NCI-H2081 treated with DMSO at 0.1 percent for 48 hours (cell line): ENCODE measurements at places on chromosomes 12 and 14.

DNA sequence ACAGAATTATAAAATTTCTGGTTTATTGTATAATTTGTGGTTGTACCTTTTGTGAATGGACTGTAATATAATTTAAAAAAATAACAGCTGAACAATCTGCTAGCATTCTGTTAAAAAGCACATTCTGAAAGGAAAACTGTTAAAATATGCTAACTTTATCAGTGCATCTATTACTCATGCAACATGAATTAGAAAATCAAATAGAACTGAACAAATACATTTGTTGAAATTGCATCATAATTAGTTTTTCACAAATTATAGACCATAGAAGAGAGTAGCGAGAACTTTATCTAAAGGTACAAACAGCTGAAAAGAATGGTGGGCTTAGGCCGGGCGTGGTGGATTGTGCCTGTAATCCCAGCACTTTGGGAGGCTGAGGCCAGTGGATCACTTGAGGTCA, 33.0 kb downstream of the PTPN21 start:
- no peak for DNase-seq

DNA sequence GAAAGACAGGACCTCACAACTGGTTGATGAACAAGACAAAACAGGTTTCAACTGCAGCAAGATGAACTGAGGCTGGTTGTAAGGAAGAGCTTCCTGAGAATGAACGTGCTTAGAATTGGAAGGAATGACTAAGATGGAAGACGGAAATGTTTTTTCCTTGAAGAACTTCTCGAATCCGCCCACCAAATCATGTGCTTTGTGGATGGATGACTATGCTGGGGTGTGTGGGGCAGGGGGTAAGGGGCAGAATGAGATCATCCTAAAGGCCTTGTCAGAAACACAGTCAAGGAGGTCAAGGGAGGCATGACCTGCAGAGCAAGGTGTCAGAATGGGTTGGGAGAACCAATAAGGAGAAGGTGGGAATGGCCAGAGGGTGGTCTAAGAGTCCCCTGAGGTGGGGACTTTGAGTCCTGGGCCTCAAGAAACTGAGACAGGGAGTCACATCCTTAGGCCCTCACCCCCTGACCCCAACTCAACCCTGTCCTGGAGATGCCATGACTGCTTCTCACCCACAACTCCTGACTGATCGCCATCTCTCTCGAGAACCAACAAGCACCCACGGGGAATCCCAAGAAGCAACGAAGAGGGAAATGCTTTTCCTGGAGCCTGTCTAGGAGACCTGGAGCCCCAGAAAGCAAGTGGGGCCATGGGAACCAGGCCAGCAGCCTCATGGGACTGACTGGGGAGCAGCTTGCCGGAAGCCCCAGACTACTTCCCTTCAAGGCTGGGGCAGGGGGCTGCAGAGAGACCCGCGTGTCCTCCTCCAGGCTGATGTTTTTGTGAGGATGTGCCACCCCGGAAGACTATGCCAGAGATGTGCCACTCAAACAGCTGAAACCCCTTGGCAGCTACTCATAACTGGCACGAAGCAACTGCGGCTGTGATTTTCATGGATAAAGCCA, 84.0 kb downstream of the ACTN1 start:
- no peak for DNase-seq

DNA sequence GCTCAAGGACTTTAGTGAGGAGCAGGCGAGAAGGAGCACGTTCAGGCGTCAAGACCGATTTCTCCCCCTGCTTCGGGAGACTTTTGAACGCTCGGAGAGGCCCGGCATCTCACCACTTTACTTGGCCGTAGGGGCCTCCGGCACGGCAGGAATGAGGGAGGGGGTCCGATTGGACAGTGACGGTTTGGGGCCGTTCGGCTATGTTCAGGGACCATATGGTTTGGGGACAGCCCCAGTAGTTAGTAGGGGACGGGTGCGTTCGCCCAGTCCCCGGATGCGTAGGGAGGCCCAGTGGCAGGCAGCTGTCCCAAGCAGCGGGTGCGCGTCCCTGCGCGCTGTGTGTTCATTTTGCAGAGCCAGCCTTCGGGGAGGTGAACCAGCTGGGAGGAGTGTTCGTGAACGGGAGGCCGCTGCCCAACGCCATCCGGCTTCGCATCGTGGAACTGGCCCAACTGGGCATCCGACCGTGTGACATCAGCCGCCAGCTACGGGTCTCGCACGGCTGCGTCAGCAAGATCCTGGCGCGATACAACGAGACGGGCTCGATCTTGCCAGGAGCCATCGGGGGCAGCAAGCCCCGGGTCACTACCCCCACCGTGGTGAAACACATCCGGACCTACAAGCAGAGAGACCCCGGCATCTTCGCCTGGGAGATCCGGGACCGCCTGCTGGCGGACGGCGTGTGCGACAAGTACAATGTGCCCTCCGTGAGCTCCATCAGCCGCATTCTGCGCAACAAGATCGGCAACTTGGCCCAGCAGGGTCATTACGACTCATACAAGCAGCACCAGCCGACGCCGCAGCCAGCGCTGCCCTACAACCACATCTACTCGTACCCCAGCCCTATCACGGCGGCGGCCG, 1.1 kb downstream of the PAX9 start:
- no peak for DNase-seq

GRCh38 chr12:89454080-89454848, 70.3 kb downstream of the GALNT4 start:
- DNase-seq, result no peak

- no peak for DNase-seq
Measured at GRCh38 chr12:49954863-49955830, 4.6 kb downstream of the AQP2 start.

- no peak for DNase-seq
Measured at GRCh38 chr12:63038713-63039100, 103.8 kb upstream of the PPM1H start.

DNA sequence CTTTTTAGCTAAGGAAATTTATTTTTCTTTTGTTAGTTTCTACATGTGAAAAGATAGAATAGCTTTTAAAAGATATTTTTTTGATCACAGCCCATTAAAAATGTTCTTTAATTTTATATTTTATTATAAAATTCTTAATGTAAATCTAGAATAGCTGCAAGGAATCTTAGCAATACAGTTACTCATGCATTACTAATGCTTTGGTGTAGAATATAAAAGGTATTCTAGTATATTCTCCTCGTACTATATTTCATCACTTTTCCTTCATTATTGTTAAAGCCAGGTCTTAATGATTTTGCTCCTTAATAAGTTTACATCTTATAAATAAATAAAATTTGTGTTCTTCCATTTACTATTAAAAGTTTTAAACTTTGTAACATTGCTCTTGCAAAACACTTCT, 82.6 kb downstream of the MNAT1 start:
- no peak for DNase-seq
